ENCODE measurements at places on chromosomes 3 and 15. TPM values are rescaled to one million over a fixed set of nuclear protein-coding genes. Genes with fewer than 3 reads are reported as not detected.

Gene GRK7
- not detected for total RNA-seq

Gene LNP1
- total RNA-seq, result 2.2 TPM

Gene CASR
- not detected for total RNA-seq

Gene ACKR4
- 0.18 TPM for total RNA-seq

Gene ZIC1
- not detected for total RNA-seq

Gene ITPKA
- total RNA-seq, result 1.4 TPM

Gene LYZL4
- total RNA-seq, result not detected

Gene AHSG
- total RNA-seq, result not detected

Gene GPR171
- total RNA-seq, result not detected

Gene SETD2
- total RNA-seq, result 30.3 TPM

Gene DOCK3
- under 0.01 TPM for total RNA-seq

Gene TNNC1
- 1.3 TPM for total RNA-seq

Gene PRSS50
- total RNA-seq, result not detected

Gene POU1F1
- total RNA-seq, result not detected

Gene P3H2
- 74.4 TPM for total RNA-seq

Gene CIB2
- 2.5 TPM for total RNA-seq
